ENCODE measurements at places on chromosomes 6 and 20. TPM values are rescaled to one million over a fixed set of nuclear protein-coding genes. Genes with fewer than 3 reads are reported as not detected.

GRCh38 chr6:123417535-123417934, 219.2 kb downstream of the TRDN start:
- DNase-seq: no peak
- H3K27ac ChIP-seq: no peak overlapping the region
- H3K4me1 ChIP-seq: no peaks in the 10 kb centered on the region

DNA sequence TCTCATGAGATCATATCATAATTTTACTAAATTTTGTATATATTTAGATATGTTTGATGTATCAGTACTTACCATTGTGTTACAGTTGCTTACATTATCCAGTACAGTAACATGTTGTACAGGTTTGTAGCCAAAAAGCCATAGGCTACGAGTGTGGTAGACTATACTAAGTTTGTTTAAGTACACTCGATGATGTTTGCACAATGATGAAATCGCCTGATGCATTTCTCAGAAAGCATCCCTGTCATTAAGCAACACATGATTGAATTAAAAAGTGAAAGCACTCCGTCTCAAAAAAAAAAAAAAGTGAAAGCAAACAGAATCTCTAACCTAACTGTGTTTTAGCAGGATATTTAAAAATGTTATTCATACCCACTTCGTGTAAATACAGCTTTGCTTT, 104.9 kb upstream of the TFAP2D start:
- no peaks in the 10 kb centered on the region for H3K36me3 ChIP-seq
- H3K27ac ChIP-seq: no peak overlapping the region
- no peak overlapping the region for H3K4me3 ChIP-seq
- no peaks in the 10 kb centered on the region for H3K27me3 ChIP-seq
- H3K4me1 ChIP-seq: no peaks in the 10 kb centered on the region

DNA sequence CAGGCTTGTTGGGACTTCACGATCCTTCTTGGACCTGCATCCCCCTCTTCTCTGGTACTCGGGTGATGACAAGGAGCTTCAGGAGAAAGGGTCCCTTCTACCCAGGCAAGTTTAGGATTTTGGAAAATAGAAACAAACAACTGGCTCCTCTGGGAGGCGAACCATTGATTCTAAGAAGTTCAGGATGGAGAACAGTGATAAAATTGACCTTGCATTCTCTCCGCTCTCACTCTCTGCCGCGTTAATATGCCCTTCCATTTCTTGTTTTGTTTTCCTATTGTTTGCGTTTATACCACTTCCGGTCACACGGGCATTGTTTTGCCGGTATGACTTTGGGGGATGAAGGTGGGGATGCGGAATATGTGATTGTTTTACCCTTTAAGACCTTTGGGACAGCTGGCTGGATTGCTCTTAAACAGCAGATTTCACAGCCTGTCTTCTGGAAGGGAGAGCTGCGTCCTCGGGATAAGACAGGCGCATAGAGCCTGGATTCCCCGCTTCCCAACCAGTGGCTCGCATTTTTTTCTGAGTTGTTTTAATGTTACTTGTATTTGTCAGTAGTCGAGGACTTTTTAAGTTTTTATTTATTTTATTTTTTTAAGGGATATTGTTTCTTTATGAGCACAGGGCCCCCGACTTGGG, 144.3 kb upstream of the ZNF184 start:
- peak overlapping the region; percentile 18 for H3K4me3 ChIP-seq
- DNase-seq: no peak
- H3K36me3 ChIP-seq: no peaks in the 10 kb centered on the region

- H3K4me1 ChIP-seq: no peaks in the 10 kb centered on the region
- no peak overlapping the region for H3K4me3 ChIP-seq
- no peak for DNase-seq
- no peaks in the 10 kb centered on the region for H3K36me3 ChIP-seq
Observed at GRCh38 chr6:123564361-123564760, 72.4 kb downstream of the TRDN start.

DNA sequence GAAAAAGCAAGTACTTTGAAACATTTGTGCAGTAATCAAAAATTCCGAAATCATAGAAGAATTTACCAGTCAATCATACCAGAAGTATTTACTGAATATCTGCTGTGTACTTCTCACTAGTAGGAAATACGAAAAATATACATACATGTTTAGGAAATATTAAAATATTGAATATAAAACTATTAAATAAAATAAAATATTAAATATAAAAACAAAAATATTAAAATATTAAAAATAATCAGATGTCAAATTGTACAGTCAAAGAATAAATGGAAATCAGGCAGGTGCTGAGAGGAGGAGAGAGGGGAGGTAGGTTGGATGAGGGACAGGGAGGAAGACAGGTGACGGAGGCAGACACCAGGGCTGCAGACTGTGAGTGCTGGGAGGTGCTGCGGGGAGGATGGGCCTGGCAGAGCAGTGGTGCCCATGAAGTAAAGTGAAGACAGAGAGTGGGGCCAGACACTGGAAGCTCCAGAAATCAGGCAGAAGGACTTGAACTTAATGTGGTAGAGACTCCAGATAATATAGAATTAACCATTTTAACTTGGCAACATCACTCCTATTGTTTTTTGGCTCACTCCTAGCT, 55.9 kb downstream of the PRKN start:
- no peak overlapping the region for H3K4me3 ChIP-seq
- H3K4me1 ChIP-seq: no peaks in the 10 kb centered on the region
- DNase-seq: no peak
- no peaks in the 10 kb centered on the region for H3K36me3 ChIP-seq
- no peaks in the 10 kb centered on the region for H3K27me3 ChIP-seq
- H3K27ac ChIP-seq: no peak overlapping the region

Gene PTCRA
- total RNA-seq: not detected

Gene FAM217A
- total RNA-seq: not detected

Gene SLC12A5
- not detected for total RNA-seq

Gene GGTLC1
- total RNA-seq: not detected
